ENCODE measurements at places on chromosomes 2 and 18.

GRCh38 chr2:19538411-19538963 is 180.1 kb upstream of the OSR1 start:
- DNase-seq, result no peak

DNA sequence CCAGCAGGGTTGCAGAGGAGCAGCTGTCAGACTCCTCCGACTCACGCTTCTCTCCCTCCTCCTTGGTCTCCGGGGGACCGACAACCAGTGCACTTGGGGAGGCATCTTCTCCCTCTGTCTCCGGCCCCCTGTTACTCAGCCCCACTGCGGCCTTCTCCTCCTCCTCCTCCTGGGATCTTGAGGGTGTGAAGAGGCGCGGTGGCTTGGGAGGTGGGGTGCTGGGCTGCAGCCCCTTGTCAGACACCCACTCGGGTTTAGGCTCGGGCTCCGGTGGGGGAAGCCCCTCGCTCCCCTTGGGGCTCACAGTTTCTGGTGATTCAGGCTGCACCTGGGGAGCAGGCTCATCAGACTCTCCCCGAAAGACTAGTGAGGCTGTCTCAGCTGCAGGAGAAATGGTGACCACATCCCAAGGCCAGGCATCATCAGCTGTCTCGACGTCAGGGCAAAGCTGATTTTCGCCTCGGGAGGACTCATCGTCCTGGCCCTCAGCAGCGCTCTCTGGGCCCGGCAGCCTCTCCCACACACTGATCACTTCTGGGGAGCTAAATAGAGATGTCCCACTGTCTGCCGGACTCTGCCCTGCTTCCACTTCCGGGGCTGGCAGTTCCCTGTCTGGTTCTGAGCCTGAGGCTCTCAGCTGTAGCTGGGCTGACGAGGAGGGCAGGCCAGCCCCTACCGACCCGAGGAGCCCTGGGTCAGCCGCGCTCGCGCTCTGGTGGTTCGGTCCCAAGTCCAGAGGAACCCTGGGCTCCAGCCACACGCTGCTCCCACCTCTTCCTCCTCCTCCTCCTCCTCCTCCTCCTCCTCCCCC is 9.0 kb upstream of the SFXN5 start:
- DNase-seq, result no peak

GRCh38 chr2:177554365-177554764 is 161.8 kb downstream of the AGPS start:
- DNase-seq, result no peak

DNA sequence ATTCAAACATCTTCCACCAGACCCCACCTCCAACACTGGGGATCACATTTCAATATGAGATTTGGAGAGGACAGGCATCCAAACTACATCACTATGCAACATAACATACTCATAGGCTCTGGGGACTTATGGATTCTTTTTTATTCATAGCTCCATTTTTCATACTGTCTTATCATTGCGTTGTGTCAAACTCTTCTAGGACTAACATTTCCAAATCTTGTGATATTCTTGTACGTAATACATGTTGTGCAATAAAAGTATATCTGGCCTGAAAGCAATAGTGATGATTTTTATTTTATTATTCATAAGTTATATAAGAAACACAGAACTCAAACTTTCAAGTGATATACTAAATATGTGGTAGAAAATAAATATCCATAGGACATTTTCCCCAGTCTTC is 60.6 kb upstream of the ACTR3 start:
- DNase-seq, result no peak

DNA sequence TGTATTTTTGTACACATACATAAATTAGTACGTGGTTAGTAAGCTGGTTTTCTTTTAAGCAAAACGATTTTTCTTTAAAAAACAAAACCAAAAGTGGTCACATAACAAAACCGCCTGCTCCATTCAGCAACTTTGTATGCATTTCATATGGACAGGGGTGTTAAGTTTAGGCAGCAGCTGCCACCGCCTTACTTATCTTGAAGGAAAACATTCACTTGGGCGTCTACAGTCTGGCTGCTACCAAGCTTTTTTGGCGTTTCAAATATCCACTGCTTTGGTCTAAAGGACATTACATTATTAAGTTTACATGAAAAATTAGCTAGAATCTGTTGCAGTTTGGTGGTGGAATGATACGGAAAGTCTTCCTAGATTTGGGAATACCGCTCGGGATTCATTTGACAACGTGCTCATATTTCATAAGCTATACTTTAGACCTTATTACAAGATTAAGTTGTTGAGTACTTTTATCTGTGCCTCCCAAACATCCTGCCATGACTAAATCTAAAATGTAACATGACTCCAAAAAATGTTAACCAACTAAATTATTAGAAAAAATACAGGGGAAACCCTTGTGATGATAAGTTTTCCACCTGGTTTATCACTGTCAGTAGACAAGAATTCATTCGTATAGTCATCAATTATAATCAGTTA is 214.8 kb downstream of the NEDD4L start:
- no peak for DNase-seq

DNA sequence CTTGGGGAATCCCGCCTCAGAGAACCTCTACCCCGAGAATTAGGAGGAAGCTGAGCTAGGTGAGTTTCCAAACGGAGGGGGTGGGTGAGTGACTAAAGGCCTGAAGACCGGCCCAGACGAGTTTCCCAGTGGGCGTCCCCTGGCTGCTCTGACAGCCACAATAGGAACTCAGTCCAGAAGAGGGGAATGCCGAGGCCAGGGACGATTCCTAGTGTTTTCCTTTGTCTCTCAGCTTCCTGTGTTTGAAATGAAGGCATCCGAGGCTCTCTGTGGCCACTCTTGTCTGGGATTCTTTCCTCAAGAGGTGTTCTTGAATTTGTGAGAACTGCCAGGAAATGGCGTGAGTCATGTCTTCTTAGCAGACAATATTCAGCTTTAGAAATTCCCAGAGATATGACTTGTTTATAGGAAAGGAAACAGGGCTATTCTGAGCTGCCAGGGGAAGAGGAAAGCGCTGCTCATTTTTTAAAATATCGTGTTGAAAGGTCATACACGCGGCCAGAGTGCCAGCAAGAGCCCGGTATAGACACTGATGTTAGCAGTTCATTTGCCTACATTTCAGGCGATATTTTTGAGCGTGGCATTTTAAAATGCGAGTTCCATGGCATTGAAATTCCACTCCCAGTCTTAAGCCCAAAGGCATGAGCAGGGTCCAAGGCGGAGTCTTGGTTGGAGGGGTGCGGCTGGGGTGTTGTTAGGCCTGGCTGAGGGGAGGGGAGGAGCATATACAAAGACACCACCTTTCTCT is 169.1 kb upstream of the KLF7 start:
- DNase-seq, result peak; percentile 76

DNA sequence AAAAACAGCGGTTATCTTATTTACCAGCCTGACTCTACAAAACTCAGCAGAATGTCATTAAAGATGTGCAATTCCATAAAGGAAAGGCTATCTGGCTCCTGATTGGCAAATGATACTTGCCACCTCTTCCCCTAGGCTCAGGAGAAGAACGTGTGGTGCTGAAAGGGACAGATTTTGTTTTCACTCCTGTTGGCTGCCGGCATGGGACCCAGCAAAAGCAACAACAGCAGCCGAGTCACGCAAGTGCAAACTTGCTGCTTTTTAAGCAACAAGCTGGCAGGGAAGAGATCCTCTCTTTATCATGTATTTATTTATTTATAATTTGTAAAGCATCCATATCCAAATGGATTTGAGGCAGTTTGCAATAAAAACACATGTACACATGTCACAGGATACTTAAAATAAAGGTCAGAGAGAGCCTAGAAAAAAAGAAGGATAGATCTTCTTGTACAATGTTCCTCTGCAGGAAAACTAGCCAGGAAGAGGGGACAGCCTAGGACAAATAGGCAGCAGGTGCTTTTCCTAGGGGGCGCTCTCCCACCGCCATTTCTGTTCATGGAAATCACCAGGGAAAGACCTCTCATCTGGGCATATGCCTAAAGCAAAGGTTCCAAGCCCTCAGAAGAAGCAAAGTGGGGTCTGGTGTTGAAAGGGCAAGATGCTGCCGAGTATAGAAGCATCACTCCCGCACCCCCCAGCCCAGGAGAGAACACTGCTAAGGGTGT is 799.3 kb downstream of the BCL11A start:
- DNase-seq, result no peak

DNA sequence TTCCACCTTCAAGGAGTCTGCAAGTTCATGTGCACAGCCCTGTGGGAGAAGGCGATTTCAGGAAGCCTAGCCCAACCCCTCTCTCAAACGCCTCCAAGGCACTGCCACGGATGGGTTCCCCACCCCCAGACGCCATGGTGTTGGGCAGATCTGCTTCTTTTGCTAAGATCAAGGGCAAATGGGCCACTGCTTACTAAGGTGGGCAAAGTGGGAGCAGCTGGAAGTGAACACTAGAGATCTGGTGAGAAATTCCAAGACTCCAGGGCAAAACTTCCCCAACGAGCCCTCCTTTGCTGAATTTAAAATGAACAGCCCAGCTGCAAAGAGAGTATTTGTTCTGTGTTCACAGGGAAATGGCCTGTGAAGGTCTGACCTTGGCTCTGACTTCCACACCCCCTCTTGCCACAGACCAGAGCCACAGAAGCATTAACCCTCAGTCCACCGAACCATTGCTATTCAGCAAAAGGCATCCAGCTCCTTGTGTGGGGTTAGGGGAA is 45.1 kb upstream of the ZBTB7C start:
- no peak for DNase-seq

DNA sequence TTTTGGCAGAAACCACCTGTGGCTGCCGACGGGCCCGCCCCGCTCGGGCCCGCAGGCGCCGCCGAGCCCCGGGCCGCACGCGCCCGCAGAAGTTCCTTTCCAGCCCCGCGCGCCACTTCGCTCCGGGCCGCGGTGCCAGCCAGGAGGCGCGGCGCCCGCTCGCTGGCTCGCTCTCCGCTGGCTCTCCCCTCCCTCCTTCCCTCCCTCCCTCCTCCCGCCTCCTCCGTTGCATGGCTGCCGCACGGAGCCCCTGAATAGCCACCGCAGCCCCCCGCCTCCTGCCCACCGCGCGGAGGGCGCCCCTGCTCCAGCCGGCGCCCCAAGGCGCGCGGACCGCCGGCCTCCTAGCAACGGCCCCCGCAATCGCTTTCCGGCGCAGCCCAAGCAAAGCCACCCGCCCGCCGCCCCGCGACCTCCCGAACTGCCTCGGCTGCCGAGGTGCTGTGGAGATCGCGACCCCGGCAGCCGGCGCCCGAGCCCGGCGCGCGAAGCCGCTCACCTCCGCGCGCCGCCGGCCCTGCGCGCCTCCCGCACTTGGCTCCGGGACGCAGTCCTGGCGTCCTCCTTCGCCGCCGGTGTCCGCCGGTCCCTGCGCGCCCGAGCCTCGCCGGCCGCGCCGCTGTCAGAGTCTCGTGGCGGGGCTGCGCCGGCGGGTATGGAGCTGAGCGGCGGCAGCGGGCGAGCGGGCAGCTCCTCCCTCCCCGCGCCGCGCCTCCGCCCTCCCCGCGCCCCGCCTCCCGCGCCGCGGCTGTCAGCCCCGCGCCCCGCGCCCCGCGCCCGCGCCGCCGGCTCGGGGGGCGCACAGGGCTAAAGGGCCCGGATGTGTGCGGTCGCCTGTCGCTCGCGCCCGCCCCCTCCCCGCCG is at the start of gene ZBTB7C:
TSS of gene ZBTB7C (minus strand) at position 657 of the 864 bp plus-strand sequence.
- peak; percentile 26 for DNase-seq

- peak; percentile 38 for DNase-seq
Observed at GRCh38 chr2:216084547-216084946, 2.8 kb downstream of the TMEM169 start.

GRCh38 chr18:59927246-59927825 is 27.5 kb downstream of the PMAIP1 start:
- peak; percentile 51 for DNase-seq
